GM12892 (cell line): ENCODE measurements at places on chromosomes 3 and 15.
A peak's percentile ranks its signal among the peaks of the same experiment; 100 is the strongest.

- no peak for DNase-seq
These were observed 181.4 kb downstream of the GAP43 start for GRCh38 chr3:115804713-115805119.

DNA sequence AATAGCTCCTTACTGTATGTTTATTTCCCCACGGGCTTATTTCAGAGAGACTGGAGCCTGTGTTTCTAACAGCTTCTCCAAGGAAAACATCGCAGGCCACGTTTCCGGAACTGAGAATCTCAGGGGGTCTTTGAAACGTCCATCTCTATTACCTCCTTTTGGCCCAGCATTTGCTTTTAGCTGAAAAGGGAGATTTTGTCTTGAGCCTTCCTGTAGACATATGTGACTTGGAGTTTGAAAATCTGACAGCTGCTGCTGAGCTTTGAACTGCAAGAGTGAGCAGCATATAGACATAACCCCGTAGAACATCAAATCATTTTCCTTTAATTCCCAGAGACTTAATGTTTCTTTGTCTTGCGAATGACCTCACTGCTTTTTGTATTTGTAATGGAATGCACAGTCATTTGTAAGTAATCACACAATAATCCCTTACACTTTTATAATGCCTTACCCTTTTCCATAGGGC lies 54.6 kb downstream of the LPP start:
- DNase-seq = no peak

- peak; percentile 83 for DNase-seq
These were observed 89.3 kb downstream of the LRRK1 start for GRCh38 chr15:101008158-101009139.

DNA sequence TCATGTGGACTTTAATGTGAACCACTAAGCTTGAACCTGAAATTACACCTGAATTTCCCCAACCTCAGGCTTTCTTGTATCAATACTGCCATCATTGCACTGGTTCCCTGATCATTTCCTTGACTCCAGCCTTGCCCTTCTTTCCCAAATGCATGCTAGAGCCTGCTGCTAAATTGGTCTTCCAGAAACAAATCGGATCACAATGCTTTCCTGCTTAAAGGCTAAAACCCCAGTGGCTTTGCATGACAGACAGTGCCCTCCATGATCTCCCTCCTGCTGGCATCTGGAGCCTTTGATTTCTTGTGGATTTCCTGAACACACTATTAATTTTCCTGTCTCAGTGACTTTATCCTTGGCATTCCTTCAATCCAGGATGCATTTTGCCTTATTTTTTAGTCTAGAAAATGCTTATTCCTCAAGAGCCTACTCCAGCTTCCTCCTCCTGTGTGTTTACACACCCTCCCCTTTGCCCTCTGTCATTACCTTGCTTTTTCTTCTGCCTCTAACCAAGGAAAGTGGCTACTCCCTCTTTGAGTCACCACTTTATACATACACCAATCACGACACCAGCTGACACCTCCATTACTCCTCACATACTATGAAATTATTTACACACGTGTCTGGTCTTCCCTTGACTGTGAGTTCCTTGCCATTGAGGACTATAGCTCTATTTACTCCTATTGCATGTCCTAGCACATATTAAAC lies 214.6 kb downstream of the KCNAB1 start:
- DNase-seq = no peak

- DNase-seq = no peak
These were observed 50.3 kb upstream of the OSBPL11 start for GRCh38 chr3:125645616-125646015.

- no peak for DNase-seq
These were observed 7.8 kb upstream of the CPOX start for GRCh38 chr3:98601180-98601579.

DNA sequence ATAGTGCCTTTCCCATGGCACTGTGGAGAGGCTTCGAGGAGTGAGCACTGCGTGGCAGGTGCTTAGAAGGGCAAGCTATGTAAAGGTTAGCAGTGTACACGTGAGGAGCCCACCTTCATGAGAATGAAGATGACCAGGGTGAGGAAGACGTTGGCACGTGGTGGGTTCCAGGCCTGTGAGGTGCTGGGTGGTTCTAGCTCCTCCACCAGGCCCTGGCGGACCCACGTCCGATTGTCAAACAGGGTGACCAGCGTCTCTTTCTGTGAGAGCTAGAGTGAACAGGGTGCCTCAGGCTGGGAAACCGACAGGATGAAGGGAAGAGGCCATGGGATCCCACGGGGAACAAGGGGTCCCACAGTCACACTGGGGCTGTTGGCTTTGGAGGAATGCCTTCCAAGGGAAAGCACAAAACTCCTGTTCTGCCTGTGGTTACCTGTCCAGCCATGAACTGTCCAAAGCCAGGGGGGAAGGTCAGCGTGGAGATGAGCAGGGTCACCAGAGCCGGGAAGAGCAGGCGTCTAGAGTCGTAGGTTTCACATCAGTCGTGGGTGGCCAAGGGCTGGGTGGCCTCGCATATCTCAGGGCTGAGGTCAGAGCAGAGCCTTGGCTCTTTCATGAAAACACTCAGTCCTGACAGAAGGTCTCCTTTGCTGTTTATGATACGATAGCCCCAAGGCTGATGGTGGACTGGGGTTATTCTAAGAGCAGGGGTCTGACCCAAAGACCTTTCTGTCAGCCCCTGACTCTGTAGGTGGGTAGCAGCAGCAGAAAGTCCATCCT lies 6.0 kb downstream of the CLCN2 start:
- no peak for DNase-seq
